ENCODE measurements at places on chromosomes 3 and 15.

- DNase-seq = peak; percentile 35
Measured at GRCh38 chr3:28280781-28281180, 39.4 kb downstream of the CMC1 start.

DNA sequence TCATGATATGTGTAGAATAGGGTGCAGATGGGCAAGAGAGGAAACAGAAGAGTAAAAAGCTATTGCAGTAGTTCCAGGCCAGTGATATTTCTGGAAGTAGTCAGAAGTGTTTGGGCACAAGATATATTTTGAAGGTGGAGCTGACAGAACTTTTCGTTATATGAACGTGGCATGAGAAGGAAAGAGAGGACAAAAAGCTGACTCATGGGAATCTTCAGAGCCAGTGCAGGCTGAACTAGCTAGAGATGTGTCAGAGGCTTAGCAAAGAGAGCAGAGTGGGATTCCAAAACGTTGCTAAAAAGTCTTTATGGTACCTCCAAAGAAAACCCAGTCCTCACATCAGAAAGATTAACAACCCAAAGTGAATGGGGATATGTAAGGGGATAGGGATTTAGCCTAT lies 28.7 kb downstream of the TRIM69 start:
- DNase-seq = no peak

DNA sequence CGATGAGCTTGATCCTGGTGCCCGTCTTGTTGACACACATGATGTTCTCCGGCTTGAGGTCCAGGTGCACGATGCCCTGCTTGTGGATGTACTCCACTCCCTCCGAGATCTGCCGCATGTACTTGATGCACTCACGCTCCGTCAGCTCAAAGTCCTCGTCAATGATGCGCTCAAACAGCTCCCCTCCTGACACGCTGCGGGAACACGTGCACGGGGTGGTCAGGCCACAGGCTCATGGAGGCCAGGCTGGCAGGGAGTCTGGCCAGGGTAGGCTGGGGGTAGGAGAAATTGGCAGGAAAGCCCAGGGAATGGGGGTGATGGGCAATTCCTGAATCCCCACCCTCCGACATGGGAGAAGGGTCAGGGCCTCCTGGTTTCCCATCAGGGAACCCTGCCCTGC lies 55.5 kb upstream of the HACD2 start:
- DNase-seq = no peak

- DNase-seq = peak; percentile 86
Measured at GRCh38 chr15:90201130-90201943, at the start of gene SEMA4B. Gene SEMA4B (plus strand): TSS chr15:90201330. CDS start chr15:90201579, 249 bp downstream.

Data from NCI-H82 (cell line).